ENCODE measurements at places on chromosomes 16 and 17.

- no peak for DNase-seq
Measured at GRCh38 chr16:4611337-4612021, 3.2 kb downstream of the UBALD1 start.

DNA sequence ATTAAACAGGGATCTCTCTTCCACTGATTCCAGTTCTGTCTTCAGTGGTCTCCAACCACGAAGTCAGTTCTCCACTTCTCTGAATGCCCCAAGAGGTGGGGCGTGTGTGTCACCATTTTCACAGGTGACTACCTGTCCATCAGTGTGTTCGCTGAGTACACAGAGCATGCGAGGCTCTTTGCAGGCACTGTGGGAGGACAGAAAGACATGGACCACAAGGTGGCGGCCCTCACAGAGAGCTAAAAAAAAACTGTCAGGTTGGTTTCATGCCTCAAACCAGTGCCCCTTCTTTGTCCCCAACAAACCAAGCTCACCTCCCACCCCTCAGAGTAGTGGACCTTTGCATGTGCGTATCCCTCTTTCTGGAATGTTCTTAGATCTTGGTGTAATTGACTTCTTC is 13.8 kb downstream of the EMP2 start:
- no peak for DNase-seq

DNA sequence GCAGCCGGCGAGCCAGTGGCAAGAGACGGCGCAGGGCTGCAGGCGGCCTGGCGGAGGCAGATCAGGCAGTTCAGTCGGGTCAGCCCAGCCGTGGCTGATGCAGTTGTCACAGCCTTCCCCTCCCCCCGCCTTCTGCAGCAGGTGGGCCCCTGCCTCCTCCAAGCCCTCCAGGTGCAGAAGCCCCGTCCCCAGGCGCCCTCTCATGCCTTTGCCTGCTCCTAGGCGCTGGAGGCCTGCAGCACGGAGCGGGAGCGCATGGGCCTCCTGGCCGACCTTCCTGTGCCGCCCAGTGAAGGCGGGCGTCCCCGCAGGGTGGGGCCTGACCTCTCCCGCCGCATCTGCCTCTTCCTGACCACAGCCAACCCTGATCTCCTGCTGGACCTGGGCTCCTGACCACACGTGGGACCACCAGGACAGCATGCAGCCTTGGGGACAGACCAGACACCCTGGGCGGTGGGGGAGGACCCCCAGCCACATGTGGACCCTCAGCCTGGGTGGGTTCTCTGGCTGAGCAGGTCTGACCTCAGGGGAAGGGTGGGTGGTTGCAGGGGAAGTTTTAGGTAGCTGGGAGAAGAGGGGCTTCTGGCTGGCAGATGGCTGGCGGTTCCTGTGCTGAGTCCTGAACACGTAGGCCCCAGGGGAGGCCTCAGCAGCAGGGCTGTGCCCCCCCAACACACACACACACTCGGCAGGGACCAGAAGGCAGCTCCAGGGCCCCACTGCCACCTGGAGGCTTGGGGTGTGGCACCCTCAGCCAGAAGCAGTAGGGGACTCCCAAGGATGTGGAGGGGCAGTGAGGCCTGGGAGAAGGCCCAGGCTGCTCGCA is 3.1 kb upstream of the MRPS34 start:
- DNase-seq, result no peak

DNA sequence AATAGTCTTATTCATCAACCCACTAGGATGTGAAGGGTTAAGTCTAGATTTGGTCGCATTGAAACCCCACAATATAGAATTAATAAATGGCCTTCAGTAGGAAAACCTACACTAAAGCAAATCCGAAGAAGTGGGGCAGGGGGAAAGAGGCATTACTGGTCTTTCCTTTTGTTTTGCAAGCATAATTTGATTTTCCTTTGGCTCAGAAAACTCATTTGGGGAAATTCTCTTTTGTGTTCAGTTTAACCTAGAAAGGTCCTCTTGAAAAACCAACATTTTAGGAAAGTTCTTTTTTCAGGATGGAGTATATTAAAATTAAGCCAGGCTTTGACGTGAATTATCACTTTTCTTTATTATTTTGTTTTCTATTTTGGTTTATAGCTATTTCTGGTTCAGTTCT is 31.7 kb downstream of the ERCC4 start:
- DNase-seq, result no peak

GRCh38 chr16:89918453-89919347 is at the start of gene MC1R:
TSS of gene MC1R (plus strand) at chr16:89918862. CDS start at chr16:89919259, 397 bp downstream.
- DNase-seq, result peak; percentile 26

- DNase-seq, result no peak
Measured at GRCh38 chr16:52929478-52930400, 123.0 kb downstream of the CHD9NB start.

DNA sequence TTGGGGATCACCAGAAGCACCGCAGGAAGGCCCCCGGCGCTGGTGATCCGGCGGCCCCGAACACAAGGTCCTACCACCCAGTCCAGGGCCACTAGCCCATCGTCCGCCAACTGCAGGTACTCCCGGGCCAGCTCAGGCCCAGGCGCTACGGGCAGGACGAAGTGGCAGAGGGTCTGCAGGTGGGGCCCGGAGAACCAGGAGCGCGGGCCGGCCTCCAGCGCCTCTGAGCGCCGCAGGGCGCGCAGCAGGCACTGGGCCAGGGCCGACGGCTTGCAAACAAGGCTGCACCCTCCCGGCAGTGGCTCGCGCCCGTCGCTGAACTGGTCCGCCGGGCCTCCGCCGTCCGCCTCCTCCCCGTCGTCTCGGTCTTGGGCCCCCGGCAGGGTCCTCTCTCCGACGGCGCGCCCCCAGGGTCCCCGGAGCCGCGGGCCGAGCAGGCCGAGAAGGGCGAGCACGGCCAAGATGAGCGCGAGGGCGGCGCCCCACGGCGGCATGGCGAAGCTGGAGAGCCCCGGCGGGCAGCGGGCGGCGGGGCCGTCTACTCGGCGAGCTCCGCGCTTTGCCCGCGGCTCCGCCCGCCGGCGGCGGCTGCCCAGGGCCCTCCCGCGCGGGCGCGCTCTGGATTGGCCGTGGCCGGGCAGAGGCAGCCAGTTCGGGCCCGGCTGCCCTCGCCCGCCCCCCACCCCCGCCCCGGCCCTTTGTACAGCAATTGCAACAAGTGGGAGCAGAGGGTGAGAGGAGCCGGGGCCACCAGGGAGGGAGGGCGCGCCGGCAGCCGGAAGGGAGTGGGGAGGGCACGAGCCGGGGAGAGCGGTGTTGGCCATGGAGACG is at the start of gene ABHD15:
Gene ABHD15 (minus strand): TSS at position 565 of the 831 bp plus-strand sequence. CDS start 71 bp downstream, at position 494.
- peak; percentile 57 for DNase-seq

DNA sequence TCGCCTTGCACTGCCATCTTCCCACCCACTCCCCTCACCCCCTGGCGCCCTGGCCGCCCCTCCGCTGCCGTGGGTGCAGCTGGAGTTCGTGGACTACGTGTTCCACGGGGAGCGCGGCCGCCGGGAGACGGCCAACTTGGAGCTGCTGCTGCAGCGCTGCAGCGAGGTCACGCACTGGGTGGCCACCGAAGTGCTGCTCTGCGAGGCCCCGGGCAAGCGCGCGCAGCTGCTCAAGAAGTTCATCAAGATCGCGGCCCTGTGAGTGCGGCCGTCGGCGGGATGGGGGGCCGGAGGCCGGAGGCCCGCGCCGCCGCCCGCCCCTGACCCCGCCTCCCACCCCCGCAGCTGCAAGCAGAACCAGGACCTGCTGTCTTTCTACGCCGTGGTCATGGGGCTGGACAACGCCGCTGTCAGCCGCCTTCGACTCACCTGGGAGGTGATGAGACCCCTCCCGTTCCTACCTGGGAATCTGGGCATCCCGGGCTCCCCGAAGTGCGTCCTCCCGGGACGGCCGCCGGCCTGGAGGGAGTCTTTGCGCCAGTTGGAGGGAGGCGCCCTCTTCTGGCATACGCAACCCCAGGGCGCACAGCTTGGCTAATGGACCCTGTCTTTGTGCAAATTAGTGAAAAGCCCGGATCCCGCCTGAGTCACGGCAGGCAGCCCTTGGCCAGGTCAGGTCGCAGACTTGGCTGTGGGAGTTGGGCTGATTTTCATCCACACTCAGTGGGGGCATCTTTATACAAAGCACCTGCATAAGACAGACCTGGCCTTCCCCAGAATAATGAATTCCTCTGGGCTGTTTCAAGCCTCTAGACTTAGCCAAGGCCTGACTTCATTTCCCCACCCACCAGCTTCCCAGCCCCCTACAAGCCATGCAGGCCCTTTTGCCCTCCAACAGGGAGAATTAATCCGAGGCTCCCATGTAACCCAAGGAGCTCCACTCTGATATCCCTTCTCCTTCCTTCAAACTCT is 14.3 kb downstream of the RAPGEFL1 start:
- DNase-seq, result peak; percentile 66

DNA sequence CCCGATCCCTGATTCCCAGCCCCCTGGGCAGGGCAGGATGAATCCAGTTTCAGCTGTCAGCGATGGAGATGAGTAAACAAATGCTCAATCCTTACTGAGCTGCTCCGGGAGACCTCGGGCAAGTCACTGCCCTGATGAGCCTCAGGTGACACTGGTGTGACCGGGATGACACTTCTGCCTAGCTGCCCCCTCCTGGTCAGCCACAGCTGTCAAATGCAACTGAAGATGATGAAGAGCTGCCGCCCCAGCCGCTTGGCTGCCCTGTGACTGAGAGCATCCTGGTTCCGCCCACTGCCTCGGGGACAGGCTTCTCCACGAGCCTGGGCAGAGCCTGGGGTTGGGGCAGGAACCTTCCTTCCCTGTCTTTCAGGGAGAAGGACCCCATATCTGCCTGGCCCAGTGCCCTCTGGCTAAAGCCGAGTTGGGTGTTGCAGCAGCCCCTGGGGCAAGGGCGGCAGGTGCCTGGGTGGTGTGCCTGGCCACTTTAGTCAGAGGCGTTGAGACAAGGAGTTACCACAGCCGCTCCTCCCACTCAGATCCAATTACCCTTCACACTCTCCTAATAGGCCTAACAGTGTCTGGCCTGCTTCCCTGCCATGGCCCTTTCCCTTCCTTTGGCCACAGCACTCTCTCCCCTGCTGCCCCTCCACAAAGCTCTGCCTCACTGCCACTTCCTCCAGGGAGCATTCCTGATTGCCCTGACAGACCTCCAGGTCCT is 5.5 kb downstream of the CCL17 start:
- DNase-seq, result no peak

GRCh38 chr17:79370126-79370525 is 240.7 kb downstream of the RBFOX3 start:
- DNase-seq, result no peak

- DNase-seq, result no peak
Measured at GRCh38 chr17:64252831-64253230, 10.2 kb downstream of the TEX2 start.

GRCh38 chr16:61555718-61556441 is 480.4 kb downstream of the CDH8 start:
- DNase-seq, result no peak

GRCh38 chr17:57038486-57038885 is 46.6 kb upstream of the AKAP1 start:
- no peak for DNase-seq

DNA sequence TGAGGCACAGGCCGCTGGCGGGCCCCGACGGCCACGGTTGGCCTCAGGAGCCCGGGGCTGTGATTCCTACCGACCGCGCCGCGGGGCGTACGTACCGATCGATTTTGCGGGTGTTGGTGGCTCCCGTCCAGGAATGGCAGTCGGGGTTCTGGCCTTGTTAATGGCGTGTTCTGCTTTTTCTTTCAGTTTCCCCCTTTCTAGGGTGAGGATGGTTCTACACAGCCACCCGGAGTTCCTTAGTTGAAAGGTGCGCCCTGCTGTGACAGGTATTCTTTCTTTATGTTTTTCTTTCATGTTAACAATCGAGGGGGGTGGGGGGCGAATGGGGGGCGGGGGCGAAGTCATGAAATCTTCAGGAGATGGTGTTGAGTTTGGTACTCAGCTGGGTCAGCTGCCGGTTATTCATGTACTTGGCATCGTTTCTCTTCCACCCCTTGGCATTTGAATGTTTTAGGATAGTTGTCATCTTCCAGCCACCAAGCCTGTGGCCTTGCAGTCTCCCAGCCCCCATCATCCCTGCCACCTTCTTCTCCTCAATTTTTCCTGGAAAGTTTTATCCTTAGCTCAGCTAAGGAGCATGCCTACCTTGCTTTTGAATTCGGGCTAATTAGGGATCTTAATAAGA is 802 bp downstream of the CYLD start:
- peak; percentile 56 for DNase-seq

DNA sequence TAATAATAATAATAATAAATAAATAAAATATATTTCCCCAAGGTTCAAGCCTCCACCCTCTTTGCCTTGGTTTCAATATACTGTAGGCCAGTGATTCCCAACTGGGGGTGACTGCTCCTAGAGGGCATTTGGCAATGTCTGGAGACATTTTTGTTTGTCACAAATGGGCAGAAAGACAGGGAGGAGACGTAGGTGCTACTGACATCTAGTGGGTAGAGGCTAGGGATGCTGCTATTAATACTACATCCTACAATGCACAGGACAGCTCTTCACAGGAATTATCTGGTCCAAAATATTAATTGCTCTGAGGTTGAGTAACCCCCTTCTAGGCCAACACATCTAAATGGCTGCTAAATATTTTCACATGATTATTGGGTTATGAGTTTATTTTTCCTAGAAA is 12.8 kb upstream of the PRR14 start:
- DNase-seq, result peak; percentile 58

DNA sequence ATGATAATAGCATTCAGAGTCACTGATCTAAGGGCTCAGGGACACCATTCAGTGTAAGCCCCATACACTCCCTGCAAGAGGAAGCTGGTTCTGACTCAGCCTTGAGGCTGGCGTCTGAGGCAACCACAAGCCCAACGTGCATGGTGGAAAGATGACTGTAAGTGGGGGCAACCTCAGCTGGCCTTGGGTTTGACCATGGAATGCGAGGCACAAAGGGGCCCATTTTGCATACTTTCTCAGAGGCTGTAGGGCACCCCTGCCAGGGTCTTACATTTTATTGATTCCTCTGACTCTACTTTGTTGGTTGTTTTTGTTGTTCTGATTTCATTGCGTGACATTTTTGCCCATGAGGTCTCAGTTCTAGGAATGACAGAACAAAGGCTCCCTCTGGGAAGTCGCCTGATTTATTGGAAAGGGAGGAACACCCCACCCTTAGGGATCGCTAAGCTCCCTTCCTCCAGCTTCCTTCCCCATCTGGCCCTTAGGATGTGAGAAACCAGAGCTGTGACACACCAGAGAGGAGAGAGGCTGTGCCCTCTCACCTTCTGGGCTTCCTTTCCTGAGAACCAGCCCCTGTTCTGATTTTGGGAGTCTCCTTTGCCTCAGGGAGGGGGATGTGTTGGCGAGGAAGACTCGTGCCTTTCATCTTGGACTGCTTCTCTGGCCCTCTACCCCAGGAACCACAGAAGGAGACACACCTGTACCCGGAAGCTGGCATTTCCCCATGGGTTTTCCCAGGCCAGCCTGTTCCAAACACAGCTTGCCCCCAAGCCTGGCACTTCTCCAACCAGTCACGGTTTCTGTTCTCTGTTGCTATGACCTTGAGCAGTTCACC is 5.6 kb upstream of the CIITA start:
- DNase-seq, result peak; percentile 67

DNA sequence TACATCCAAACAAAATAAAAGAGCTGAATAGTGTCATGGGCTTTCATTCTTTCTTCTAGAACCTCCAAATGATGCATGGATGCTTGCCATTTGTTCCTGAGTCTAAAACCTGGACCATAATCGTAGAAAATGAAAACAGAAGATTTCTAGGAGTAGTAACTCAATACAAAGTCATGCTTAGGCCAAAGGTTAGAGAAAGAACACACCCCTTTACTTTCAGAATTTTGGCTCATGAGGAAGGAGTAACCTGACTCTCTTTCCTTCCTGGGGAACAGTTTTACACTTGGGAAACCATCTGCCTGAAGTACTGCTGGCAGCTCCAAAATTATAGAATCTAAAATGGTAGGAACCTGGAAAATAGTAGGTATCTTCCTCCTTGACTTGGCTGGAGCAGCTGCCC is 137.2 kb downstream of the SNX11 start:
- DNase-seq, result no peak

GRCh38 chr17:29615048-29615385 is 7.7 kb downstream of the CORO6 start:
- DNase-seq, result peak; percentile 78

Data from CD4-positive, alpha-beta T cell treated with Interleukin-1 beta for 1 hour (primary cell).